ENCODE measurements at places on chromosomes 3 and 15. TPM values are rescaled to one million over a fixed set of nuclear protein-coding genes. Genes with fewer than 3 reads are reported as not detected.

GRCh38 chr15:39357480-39358268 lies 223.2 kb upstream of the THBS1 start:
- no peak for DNase-seq

The NEK10 gene
- total RNA-seq, result 2.9 TPM

The SLC24A5 gene
- not detected for total RNA-seq

- no peak for DNase-seq
These were observed 569.8 kb downstream of the RBMS3 start for GRCh38 chr3:29850641-29851040.

GRCh38 chr3:3080309-3080708 lies 29.9 kb downstream of the IL5RA start:
- DNase-seq, result no peak

The OR5H15 gene
- total RNA-seq, result not detected

GRCh38 chr3:73516631-73517030 lies 108.1 kb downstream of the PDZRN3 start:
- no peak for DNase-seq

- no peak for DNase-seq
These were observed 15.2 kb downstream of the DAZL start for GRCh38 chr3:16589867-16590624.

- peak; percentile 87 for DNase-seq
These were observed 28.0 kb upstream of the LACTB start for GRCh38 chr15:63093486-63094205.

- no peak for DNase-seq
These were observed 17.7 kb downstream of the STAG1 start for GRCh38 chr3:136734382-136735070.

GRCh38 chr3:23576379-23576959 lies 229.3 kb upstream of the UBE2E1 start:
- no peak for DNase-seq

The CHL1 gene
- total RNA-seq, result 11.3 TPM

The ROBO1 gene
- 0.43 TPM for total RNA-seq

The SLC9C1 gene
- total RNA-seq, result not detected

DNA sequence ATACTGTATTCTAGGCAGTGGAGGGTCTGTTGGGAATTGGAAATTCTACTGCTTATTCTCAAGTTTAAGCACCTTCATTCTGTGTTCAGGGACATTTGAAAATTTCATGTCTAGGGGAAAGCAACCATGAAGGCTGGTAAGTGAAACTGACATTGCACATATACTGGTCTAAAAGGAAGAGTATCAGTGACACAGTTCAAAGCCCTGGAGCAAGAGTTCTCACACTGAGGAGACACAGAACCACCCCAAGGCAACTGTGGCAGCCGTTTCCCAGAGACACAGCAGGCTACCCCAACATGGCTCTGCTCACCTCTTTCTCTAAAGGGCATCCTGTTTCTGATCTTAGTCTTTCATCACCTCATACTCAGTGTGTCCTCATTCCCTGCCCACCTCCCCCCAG lies 67.5 kb downstream of the KCNMB2 start:
- no peak for DNase-seq

GRCh38 chr15:55245059-55245458 lies 44.6 kb downstream of the RAB27A start:
- DNase-seq, result no peak

The SLC35A5 gene
- total RNA-seq, result 14.2 TPM

- DNase-seq, result no peak
These were observed 375.2 kb downstream of the TUSC7 start for GRCh38 chr3:117084739-117085270.

The CSTA gene
- not detected for total RNA-seq

- DNase-seq, result no peak
These were observed 265.9 kb upstream of the CTDSPL start for GRCh38 chr3:37595784-37596180.

- DNase-seq, result peak; percentile 80
These were observed 36.8 kb upstream of the TSPAN3 start for GRCh38 chr15:77107531-77108355.

- no peak for DNase-seq
These were observed 28.1 kb upstream of the GHSR start for GRCh38 chr3:172476347-172476746.

- no peak for DNase-seq
These were observed 70.8 kb upstream of the PSMD6 start for GRCh38 chr3:64093825-64094712.

The PAQR9 gene
- 0.06 TPM for total RNA-seq

GRCh38 chr3:188319569-188319968 lies 165.6 kb downstream of the LPP start:
- no peak for DNase-seq

DNA sequence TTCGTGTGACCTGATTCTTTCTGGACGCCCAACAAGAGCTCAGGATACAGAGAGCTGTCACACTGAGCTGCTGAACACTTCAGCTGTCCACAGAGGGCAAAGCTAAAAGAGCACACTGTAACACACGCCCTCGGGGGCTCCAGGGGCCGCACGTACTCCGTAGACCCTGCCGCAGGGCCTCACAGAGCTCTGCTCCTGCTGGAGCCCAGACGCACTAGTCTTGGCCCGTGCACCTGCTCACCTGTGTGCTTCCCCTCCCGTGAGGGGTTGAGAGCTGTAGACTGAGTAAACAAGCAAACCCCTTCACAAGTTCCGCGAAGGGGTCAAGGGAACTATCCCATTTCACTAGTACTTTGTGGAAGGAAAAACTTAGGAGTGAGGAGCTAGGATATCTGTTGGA lies 30.7 kb upstream of the TUSC7 start:
- DNase-seq, result no peak

DNA sequence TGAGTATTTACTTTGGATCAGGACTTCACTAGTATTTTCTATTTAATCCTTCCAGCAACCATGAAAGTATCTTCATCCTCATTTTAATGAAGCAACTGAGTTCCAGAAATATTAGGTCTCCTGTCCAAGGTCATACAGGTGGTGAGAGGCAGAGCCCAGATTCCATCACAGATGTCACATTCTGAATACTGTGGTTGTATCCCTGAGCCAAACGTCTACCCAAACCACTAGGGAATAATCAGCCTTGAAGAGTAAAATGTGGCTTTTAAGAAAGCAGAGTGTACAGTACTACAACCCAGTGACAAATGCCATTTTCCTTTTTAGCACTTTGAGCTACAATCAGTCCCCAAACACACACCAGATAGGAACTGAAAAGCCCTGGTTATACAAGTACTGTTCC lies 93.3 kb upstream of the TRIM42 start:
- DNase-seq, result no peak

GRCh38 chr3:59940718-59941117 lies 890.9 kb upstream of the CFAP20DC start:
- no peak for DNase-seq

GRCh38 chr3:133575086-133575485 lies 1.6 kb downstream of the CDV3 start:
- DNase-seq, result no peak

The COLQ gene
- 0.68 TPM for total RNA-seq

The TM4SF1 gene
- 1,132 TPM for total RNA-seq

GRCh38 chr3:159513867-159514380 lies 474.7 kb upstream of the IL12A start:
- DNase-seq, result no peak

DNA sequence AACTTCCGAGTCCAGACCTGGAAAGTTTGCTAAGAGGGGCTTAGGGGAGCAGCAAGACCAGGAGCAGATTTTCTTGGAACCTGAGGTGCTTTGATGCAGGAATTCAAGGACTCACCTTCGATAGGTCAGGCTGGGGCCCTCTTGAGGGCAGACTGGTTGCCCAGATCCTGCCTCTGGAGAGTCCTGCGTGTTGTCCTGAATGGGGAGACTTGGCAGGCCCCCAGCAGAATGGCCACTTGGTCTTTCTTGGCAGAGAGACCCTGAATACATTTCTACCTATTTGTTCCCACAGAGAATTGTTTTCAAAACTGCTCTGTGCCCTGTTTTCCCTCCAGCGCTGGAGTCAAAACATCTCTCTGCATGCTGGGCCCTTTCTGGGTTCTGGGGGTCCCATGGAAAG lies 4.2 kb downstream of the KLF13 start:
- DNase-seq, result peak; percentile 42

DNA sequence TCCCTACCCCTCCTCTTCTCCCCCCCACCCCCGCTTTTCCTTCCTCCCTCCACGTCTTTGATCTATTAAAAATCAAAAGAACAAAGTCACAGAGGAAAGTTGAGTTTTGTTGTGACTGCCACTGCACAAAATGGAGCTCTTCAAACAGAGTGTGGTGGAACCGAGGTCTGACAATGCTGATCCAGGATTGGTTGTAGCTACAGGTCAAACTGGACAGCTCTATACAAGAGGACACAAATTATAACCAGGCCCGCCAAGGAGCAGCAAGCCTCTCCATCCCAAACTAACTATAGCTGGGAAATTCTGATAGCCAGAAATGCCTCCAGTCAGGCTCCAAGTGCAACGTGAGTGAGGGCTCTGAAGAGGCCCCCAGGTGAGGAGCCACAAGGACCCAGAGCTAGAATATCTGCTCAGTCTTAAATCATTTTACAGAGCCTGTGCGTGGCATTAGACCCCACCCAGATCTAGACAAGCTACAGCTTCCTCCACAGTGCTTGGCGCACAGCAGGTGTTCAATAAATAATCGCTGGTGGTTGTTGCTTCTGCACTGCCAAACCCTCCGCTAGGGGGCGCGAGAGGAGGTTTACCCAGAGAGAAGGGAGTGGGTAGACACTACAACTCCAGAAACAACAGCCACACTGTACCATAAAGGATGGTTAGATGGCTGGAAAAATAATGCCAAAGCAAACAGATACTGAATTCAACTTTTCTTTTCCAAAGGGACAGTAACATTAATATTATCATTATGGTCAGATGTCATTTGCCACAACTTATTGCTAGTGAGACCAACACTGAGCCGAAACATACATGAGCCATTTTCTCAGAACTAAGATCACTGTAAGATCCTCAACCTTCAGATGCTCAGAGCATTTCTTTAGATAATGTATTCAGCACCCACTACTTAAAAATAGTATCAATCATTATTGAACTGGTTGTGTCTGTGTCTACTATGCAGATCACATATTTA lies 44.6 kb downstream of the ZIC4 start:
- DNase-seq, result peak; percentile 50

DNA sequence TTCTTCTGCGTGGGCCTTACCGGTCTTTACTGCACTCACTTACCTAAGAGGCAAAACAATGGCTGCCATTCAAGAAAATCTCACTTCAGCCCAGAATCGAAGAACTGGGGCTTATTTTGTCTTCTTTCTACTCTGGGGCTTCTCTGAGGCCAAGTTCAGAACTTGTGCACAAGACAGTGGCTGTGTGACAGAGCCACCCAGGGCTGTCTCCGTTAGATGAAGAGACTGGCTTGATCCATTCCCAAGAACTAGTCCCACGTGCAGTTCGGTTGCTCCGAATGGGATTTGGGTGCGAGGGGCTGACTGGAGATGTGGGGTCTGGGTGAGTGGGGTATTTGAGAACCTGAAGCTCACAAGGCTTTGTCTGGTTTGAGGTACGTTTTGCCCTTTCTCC lies 795 bp upstream of the TCF12 start:
- DNase-seq, result peak; percentile 57

DNA sequence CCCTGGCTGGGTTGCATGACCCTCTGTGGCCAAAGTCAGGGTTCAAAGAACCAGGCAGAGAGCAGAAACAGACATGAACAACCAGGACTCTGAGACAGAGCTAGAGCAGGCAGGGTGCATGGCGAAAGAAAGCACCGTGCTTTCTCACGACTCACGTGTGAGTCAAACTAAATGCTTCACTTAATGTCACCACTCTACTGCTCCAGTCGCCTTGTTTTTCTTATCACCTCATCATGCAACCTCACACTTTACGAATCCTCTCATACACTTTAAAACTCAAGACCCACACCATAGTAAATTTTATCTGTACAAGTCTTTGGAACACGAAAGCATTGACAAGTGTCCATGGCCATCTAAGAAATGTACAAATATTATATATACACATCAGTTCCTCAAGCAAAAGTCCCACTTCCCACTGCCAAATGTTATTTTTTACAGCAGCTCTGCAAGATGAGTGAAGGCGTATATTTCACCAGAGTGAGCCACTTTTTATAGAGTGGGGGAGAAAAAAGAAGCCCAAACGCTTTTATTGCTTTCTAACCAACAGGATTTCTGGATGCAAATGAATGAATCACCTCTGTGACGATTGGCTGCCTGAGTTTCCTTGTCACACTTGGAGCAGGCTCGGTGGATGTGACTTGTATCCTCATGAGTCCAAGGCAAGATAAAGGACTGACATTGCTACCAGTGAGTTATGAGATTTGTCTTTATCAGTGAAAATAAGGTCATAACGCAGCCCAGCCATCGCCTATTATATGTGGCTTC lies 16.0 kb upstream of the MEGF11 start:
- DNase-seq, result no peak

- DNase-seq, result no peak
These were observed 68.6 kb downstream of the FHIT start for GRCh38 chr3:61182662-61183061.

- no peak for DNase-seq
These were observed 175.3 kb upstream of the HES1 start for GRCh38 chr3:193960487-193961274.

Measured in G401 (cell line).